Stimulated activated CD4-positive, alpha-beta T cell treated with anti-CD3 and anti-CD28 coated beads, TNF-alpha, amount 100 ng/mL, for 48 hours (primary cell): ENCODE measurements at places on chromosomes 5 and 9.

- no peak for DNase-seq
Measured at GRCh38 chr5:72478276-72478675, 28.9 kb downstream of the ZNF366 start.

DNA sequence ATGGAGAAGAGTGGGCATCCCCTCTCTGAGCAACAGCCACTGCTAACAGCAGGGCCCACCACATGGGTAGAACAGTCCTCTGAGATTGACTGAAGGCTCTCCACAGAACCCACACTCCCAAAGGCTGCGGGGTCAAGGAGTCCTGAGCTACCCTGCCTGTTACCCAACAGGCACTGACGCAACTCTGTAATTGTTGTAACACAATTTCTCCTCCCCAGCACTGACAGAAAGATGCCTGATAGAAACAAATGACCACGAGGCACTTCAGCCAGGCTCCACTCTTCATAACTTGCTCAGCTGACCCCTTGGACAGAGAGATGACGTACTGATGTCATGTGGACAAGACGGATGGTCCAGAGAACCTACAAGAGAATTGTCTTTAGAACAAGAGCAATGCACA lies 220.7 kb downstream of the SPOCK1 start:
- DNase-seq, result no peak

DNA sequence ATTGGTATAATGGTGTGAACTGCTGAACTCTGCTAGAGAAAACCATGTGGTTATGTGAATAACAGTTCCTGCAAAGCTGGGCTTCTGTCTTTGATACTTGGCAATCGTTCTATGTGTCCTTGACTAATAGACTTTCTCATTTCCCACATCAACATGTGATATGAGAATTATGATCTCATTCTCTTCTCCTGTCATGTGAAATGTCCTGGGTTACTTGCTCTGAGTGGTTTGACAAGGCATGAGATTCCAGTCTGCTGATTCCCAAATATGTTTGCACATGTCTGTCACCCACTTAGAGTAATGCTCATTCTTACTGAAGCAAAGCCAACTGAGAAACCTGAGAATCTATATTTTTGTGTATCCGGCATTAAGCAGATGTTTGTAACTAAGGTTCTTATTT lies 141.2 kb downstream of the PARP8 start:
- no peak for DNase-seq

DNA sequence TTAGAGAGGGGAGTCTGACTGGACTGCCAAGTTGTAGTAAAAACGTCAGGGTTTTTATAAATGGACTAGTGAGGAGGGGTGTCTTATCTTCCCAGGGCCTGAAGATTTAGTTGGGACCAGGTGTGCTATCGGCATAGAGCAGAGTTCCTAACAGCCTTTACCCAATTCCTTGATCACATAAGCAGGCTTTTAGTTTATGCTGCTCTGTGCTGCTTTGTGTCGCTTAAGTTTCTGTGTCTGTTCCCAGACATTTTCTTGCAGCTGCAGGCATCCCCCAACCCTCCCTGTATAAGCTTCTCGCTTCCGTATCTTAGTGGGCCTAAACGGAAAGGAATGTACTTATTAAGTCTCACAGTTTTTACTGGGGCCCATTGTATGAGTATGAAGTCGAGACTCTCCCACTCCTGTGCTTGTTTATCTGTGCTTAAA lies 2.6 kb upstream of the SMC5 start:
- no peak for DNase-seq

GRCh38 chr9:126548312-126548711 lies 65.4 kb upstream of the LMX1B start:
- DNase-seq, result no peak

DNA sequence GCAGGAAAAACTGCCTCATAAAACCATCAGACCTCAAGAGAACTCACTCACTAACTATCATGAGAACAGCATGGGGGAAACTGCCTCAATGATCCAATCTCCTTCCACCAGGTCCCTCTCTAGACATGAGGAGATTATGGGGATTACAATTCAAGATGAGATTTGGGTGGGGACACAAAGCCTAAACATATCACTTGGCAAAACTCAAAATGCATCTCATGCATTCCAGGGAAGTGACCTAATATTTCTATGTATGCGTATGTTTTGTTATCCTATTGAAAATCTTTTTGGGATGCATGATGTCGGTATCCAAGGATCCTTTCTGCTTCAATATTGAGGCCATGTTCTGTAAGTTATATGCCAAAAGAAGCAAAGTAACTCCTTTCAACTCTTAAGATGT lies 174.0 kb downstream of the PLK2 start:
- DNase-seq, result no peak

DNA sequence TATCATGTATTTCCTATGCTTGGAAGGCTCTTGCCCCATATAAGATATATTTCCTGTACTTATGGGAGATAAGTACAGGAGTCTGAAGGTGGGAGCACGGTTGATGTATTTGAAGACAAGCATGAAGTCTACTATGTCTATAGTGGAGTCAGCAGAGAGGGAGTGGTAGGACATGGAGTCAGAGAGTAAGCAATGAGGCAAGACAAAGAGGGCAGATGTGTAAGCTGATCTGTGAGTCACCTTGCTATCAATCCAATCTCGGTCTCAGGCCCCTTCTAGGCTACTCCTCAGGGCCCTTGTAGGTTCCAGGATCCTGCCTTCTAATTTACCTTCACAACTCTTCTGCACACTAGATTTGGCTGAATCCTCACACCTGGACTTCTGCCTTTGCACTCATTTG lies 105.5 kb downstream of the MACIR start:
- DNase-seq, result no peak

DNA sequence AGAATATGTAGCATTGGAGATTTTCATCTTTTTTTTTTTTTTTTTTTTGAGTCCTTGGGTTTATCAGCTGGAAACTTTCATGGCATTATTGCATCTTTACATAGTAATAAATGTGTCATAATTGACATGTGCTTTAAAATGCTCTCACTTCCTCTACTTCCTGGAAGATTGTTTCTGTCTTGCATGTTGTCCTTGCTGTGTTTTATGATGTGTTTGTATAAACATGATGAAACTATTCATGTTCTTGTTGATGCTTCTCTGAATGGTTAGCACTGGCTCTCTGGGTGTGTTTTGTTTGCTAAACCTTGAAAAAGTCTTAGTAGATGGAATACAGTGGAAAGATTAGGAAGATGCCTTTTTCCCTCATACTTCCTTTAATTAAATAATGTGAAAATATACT lies 87.9 kb downstream of the IQGAP2 start:
- no peak for DNase-seq

DNA sequence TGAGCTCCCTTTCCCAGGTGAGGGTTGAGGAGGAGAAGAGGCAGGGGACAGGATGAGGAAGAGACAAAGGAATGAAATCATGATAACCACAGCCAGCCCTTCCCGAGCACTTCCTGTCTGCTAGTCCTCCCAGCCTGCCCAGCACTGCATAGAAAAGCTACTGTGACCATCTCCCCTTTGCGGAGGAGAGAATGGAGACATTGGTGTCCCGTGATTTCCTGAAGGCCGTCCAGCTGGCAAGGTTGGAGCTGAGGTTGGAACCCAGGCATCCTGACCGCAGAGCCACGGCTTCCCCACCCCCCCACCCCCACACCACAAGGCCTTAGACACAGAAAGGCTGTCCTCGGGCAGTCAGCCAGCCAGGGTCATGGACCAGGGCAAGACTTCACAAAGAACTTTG lies 131.1 kb upstream of the ICE1 start:
- no peak for DNase-seq

DNA sequence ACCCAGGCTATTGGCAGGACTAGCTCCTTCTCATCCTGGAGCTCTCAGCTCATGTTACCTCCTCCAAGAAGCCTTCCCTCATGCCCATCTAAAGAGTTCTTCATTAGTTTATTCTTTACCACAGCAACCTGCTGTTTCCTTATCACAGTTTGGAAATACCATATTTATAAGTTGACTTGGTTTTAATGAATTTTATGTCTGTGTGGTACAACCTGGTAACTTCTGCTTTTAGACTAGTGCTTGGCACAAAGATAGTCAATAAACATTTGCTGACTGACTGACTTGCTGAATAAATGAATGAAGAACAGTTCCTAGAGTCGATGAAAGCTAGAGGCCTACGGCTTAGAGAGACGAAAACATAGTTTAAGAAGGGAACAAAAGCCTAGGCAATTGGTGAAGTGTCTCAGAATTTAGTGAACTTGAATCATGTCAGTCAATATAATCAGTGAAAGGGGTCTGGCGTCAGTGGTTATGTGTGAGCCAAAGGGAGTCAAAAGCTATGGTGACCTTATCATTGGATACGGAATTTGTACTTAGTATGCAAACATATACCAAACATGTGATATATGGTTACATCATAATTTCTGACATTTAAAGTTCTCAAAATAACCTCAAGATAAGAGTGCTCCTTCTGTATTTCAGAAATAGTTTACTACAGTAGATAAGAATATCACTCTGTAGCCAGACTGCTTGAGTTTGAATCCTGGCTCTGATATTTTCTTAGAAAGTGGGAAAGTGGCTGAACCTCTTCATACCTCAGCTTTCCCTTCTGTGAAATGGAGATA lies 239.5 kb downstream of the MCTP1 start:
- no peak for DNase-seq

- no peak for DNase-seq
Measured at GRCh38 chr9:18981476-18982261, 51.3 kb downstream of the SAXO1 start.
